ENCODE measurements at places on chromosomes 2 and 18.

DNA sequence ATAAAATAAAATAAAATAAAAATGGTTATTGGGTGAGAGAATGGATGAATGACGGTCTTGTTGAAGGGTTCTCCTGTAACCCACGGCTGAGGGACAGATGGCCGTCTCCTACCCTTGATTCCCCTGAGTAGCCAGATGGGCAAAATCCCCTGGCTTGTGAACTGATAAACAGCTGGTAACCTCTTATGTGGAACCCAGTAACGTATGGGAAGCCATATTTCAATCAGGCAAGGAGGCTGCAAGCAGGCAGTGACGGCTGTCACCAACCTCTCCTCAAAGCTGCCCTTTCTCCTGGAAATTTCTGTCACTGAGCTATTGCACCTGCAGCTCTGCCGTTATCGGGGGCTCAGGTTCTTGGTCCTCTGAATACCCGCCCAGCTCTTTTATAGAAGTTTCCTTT lies 165.3 kb upstream of the SMAD2 start:
- no peak for DNase-seq

- no peak for DNase-seq
These were observed 496.5 kb upstream of the LRATD1 start for GRCh38 chr2:14136030-14136429.

- no peak for DNase-seq
These were observed 109.0 kb upstream of the ALK start for GRCh38 chr2:30030361-30030760.

GRCh38 chr2:106825161-106825560 lies 60.8 kb downstream of the ST6GAL2 start:
- DNase-seq, result no peak

DNA sequence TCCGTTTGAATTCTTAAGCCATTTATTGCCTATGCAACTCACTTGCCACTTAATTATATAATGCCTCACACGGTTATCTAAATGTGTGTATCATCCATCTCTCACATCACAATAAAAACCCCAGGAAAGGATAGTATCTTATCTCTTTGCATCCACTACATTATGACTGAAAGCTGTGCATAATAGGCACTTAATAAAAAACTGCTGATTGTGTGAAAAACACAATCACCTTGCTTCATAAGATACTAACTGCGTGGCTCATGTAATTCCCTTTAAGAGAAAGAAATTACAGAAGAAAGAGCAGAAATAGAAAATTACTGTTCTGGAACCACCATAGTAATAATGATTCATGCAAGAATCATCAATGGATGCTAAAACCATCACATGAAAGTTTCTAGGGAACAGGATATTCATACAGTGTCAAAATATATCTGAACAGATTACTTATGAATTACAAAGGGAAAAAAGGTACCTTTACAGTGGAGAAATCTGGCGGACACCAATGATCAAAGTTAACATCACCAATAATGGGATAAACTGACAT lies 29.3 kb downstream of the CUL3 start:
- DNase-seq, result no peak

Measured in hematopoietic multipotent progenitor cell treated with erythropoietin and hydrocortisone succinate and interleukin-3 and kit ligand, for 4 days (in vitro differentiated cells).